ENCODE measurements at places on chromosomes 1 and 21.
A peak's percentile ranks its signal among the peaks of the same experiment; 100 is the strongest.

DNA sequence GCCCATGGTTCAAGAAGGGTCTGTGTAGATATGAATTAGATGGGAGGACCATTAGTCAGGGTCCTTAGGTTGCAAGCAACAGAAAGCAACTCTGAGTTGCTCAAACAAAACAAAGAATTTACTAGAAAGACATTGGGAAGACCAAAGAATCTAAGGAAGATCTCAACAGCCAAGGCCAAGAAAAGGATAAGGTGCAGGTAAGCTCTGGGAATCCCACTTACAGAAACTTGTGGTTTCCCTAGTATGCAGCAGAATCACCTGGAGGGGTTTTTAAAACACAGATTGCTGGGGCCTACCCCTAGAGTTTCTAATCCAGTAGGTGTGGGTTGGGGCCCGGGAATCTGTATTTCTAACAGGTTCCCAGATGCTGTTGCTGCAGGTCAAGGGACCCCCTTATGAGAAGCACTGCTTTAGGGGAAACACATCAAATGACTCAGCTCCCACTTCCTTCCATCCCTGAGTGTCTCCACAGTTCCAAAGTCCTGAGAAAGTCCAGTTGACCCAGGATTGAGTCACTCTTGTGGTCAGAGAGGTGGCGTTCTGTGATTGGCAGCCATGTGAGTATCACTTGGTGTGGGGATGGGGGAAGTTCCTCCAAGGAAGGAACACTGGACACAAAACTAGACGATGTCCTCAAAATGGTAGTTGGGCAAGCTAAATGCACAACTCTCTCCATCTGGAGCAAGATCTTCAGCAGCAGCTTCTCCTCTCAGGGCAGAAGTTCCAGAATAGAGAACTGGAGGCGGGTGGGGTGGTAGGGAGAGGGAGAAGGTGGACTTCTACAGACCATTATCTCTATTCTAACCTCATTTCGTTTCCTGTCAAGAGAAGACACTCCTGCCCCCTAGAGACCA is 24.2 kb upstream of the EYA3 start:
- no peak for DNase-seq

GRCh38 chr1:97727029-97727428 is 193.8 kb downstream of the DPYD start:
- no peak for DNase-seq

DNA sequence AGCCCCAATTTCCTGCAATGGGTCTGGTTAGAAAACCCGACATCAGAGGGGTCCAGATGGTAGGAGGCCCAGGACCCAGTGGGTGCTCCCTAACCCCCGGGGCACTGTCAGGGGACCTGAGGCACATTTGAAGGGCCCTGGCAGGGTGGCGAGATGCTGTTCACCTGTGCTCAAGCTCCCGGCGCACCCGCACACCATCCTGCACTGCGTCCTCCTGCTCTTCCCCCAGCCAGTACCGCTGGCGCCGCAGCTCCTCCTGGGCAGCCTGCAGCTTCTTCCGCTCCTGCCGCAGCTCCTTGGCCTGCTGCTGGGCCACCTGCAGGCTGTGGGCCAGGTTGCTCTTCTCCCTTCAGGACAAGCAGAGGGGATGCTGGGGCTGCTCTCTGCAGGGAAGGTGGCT is 36.0 kb downstream of the RNU1-1 start:
- no peak for DNase-seq

GRCh38 chr1:45456531-45456930 is 34.4 kb downstream of the TESK2 start:
- DNase-seq = no peak

DNA sequence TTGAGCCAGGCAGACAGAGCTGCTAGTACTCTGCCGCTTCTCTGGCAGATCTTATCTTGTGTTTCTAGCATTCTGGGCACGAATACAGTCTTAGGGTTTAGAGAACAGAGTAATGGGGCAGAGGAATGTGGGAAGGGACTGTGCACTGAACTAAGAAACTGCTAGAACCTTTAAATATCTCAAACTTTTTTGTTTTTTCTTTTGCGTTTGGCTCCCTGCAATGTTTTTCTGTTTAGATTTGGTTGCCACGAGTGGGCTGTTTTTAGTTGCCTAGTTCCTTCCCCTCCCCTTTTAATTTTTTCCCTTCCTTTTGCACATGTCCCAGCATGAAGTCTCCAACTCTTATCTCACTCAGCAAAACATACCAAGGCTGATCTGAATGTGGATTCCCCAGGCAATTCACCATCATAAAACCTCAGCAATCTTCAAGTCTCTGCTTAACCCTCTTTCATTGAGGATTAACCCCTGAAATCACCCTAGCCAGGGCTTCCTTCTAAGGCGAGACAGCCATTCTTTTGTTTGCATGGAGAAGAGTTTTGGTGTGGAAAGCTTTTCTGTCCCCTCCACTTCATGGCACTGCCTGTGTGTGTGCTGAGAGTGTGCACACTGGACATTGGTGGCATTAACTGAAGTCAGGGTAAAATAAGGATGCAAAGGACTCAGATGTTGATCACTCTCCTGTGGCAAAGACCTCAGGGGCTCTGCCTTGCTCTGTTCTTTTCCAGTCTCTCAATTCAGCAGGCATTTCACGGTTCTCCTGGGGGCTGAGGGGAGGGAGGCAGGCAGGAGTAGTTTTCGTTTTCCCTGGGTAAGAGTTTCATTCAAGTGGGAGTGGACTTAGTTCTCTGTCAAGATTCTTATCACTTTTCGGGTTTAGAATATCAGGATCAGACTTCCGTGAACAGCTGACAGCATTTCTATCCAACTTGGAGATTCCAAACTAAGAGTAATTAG is 2.8 kb upstream of the ATF3 start:
- DNase-seq = no peak

- no peak for DNase-seq
Measured at GRCh38 chr1:24388331-24388885, 25.2 kb downstream of the STPG1 start.

GRCh38 chr1:32924881-32925344 is 23.7 kb upstream of the TMEM54 start:
- DNase-seq = no peak

DNA sequence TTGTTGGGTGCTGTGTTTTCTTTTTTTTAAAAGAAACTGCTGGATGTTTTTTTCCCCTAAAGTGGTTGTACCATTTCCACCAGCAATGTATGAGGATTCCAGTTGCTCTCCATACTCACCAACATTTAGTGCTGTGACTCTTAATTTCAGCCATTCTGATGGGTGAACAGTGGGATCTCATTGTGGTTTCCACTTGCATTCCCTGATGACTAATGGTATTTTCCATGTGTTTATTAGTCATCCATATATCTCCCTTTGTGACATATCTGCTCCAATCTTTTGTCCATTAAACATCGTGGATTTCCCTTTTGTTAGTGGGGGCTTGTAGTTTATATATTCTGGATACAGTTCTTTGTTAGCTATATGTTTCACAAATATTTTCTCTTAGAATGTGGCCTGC is 206.0 kb downstream of the CAMTA1 start:
- DNase-seq = no peak

- no peak for DNase-seq
Measured at GRCh38 chr1:110872366-110872744, 593 bp upstream of the CD53 start.

GRCh38 chr1:70318191-70318590 is 36.3 kb downstream of the ANKRD13C start:
- DNase-seq = no peak

DNA sequence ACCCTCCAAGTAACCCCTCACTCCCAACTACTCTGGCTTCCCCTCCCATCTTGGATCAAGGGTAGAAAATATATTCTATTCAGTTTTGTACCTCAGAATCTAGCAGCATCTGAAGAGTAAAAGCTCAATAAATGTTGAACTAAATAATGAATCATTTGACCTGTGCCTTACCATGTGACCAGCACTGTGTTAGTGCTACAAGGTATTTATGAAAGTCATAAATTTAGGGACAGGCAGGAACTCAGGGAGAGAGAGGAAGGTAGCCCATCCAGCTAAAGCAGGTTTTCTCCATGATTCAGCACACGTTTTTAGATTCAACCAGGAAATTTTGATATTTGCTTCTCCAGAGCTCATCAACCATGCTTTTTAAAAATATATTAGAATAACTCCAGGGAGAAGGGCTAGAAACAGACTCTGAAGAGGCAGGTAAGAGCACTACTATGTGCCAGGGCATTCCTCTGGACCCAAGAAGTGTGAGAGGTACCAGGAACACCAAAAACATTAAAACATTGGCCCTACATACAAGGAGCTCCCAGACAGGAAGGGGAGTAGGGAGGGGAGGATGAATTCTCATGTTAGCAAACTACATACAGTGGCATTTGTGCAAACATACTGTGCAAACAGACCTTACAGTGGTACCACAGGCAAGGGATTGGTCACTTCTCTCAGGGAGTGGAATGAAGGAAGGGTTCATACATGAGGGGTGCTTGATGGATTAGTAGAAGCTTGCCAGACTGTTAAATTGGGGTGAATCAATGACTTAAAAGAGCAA is 64.3 kb downstream of the FYB2 start:
- DNase-seq = no peak

DNA sequence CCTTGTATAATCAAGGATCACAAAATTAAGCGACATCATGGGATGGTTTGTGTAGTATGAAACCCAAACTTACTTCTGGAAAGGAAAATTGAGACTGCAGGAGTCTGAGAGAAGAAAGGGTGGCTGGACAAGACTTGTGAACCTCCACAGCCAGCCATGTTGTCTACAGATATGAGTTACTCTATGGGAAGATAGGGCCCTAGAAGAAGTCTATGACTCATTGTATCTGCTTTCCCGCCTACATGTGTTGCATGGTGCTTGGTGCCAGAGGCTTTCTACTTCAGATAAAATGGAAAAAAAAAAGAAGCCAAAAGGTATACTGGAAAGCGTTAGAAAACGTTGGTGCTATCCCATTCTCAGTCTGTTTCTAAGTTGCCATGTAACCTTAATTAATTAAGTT is 18.7 kb upstream of the OR6N2 start:
- DNase-seq = no peak

DNA sequence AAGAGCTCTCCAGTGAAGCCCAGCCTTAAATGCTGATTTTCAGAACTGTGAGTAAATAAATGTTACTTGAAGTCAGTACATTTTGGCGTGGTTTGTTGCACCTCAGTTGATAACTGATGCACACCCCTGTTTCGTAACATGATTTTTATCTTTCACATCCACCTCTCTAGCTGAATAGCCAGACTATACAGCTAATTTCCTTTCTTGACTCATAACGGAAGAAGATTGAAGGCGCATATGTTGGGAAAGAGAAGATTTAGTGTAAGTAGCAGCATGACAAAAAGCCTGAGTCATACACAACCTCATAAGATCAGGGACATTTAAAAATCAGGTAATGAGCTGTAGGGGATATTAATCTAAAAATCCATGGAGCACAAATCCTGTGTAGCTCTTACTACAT is 716.2 kb upstream of the ZP4 start:
- no peak for DNase-seq

DNA sequence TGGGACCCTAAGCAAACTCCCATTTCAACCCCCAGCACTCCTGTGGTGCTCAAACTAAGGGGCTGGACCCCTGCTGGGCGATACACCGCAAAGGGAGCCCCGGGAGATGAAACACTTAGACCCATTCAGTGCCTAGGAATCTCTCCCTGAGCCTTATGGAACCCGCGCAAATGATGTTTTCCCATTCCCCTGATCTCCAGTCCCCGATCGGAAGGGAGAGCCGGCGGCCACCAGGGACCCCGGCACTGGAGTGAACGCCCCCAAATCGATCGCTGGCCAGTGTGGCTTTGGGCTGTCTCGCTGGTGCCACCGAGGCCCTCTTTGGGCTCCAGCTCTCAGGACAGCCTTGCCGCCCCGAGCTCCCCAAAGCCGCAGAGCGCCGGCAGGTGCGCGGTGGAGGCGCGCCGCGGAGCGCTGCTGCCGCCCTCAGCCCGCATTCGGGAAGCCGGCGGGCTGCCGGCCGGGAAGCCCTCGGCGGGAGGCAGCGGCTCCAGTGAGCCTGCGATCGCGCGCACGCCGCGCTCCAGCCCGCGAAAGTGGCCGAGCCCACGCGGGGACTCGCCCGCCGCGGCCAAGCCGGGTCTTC is 1.1 kb downstream of the PLXNA2 start:
- no peak for DNase-seq

DNA sequence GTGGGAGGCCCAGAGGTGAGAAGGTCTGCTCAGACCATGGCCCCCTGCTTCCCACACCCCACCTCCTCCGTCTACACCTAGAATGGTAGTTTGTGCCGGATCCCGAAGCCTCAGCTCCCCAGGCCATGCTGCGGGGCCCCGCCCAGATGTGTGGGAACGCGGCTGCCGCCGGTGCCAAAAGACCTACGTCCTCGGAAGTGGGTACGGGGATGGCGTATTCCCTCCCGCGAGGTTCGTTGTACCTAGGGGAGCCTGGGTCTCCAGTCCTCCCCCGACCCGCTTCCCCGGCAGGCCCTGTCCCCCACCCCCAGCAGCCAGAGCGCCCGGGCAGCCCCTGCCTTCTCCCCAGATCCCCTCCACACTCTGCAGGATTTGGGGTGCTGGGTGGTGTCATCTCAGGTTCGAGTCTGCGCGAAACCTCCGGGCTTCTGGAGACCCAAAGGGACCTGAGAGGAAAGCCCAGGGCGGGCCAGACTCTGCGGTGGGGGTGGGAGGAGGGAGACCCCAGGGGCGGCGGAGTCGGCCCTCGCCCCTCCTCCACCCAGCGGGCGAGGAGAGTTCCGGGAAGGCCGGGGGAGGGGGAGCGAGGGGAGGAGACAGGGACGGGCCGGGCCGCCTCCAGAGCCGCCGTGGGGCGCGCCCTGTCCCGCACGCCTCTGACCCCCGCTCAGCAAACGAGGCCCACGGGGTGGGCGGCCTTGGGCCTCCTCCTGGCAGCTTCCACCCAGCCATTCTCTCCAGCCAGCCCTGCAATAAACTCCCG is 6.2 kb upstream of the PRDM16 start:
- DNase-seq = no peak

GRCh38 chr1:165508291-165508690 is 35.5 kb upstream of the LRRC52 start:
- DNase-seq = no peak

DNA sequence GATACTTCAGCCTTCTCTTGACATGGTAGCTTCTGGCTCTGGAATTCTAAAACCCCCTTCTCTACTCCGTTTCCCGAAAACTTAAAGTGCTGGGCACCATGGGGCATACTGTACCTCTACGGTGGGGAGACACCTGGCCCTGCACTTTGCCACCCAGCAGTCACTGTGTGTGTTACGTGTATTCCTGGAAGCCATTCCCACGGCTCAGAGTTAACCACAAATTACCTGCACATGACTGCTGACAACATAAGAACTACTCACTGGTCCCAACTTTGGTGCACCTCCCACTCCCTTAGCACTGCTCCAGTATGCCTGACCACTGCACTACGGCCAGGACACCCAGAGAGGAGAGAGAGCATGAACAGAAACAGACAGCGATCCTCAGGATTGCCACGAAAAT is 29.4 kb upstream of the TMPRSS2 start:
- no peak for DNase-seq

- peak; percentile 50 for DNase-seq
Measured at GRCh38 chr1:233613252-233614172, at the start of gene KCNK1. Gene KCNK1, plus strand, starts transcription at chr1:233614106. Its CDS starts 66 bp downstream, at chr1:233614172.
